Occipital lobe (tissue), 3 donors: ENCODE measurements at places on chromosomes 12 and 14. TPM values are rescaled to one million over a fixed set of nuclear protein-coding genes. Genes with fewer than 3 reads are reported as not detected.

The CCDC177 gene
- 6.9 TPM for total RNA-seq

DNA sequence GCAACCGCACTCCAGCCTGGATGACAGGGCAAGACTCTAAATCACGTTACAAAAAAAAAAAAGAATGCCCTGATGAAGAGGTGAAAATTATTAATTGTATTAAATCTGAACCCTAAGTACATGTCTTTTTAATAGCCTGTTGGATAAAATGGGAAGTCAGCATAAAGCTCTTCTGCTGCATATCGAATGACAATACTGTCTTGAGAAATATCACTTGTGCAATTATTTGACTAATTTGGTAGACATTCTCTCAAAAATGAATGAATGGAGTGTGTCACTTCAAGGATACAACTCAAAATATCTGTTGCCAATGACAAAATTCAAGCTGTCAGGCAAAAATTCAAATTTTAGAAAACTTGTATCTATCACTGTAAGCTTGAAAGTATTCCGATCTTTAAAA lies 38.9 kb downstream of the DNAI7 start:
- no peak for DNase-seq

DNA sequence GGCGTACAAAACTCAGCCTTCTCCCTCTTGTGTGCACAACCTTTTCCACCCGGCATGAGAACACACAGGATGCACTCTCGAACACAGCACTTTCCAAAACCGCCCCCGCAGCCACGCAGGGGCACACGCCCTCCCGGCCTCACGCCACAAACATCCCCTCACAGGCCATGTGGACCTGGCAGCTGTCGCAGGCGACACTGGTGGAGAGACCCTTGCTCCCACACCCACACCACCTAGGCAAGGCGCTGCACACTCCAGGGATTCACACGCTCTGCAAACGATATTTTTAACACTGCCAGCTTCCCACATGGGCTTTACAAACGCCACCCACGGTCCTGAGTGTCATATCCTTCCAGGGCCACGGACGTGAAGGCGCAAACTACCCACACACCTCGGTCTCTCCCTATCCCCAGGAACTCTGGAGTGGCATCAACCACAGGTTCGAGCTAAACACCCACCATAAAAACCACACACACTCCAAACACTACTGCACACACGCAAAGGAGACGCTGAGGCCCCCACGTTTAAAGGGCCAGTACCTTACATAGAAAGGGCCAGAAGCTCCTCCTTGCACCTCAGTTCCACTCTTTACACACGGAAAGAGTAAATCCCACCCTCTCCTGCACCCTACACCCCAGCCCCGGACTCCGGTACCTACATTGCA lies 12.4 kb upstream of the ITGB7 start:
- DNase-seq: no peak

The RERG gene
- 2.2 TPM for total RNA-seq

DNA sequence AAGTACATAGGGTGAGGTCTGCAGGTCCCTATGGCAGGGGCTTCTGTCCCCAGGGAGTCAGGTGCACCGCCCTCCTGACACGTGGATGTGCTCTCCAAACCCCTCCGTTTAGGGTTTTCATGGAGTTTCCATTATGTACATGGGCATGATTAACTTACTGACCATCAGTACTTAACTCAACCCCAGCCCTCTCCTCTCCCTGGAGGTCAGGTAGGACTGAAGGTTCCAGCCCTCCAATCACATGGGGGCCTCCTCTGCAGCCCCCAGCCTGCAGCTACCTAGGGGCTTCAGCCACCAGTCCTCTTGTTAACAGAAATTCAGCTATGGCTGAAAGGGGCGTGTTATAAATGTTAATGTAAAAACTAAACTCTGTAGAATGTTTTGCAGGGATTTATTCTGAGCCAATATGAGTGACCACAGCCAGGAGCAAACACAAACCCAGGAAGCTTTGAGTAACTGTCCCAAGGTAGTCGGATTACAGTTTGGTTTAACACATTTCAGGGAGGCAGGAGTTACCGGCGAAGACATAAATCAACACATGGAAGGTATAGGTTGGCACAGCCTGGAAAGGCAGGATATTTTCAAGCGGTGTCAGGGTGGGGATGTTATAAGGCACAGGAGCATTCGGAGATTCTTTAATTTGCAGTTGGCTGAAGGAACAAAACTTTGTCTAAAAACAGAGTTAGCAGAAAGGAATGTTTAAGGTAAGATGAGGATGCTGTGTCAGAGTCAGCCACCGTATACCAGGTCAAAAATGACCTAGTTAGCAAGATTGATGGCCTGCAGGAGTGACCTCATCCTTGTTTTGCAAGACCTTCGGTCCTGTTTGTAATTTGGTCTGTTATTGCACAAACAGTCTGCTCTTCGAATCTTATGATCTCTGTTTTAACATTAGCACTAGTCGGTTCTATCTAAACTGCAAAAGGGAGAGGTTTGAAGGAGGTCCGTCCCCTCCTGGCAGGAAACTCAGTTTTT lies 75.2 kb downstream of the TNFAIP2 start:
- DNase-seq: no peak

GRCh38 chr12:11710431-11710830 lies 61.0 kb downstream of the ETV6 start:
- DNase-seq: no peak

GRCh38 chr12:31011336-31011735 lies 62.3 kb upstream of the DDX11 start:
- DNase-seq: no peak

GRCh38 chr12:4118017-4118510 lies 155.5 kb upstream of the CCND2 start:
- no peak for DNase-seq

DNA sequence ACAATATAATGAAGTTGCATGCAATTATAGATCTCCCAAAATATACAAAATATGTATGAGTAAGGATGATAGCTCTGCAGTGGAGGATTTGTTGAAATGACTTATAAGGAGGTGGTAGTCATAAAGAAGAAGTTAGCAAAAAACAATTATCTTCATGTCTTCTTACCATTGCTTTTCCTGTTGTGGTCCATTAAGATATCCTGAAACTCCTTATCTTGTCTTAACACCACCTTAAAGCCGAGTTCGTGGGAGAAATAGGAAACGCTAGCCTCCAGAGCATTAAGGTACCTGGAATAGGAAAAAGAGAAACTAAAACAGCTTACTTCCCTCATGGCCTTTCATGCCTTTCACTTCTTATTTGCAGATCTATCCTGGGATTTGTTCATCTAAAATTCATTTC lies 15.2 kb downstream of the GUCY2C start:
- DNase-seq: no peak

- no peak for DNase-seq
These were observed 4.1 kb upstream of the CCER1 start for GRCh38 chr12:90959032-90959431.

- peak; percentile 73 for DNase-seq
These were observed 178.1 kb downstream of the SOX5 start for GRCh38 chr12:23771240-23771949.

The KLHL33 gene
- total RNA-seq: 0.31 TPM

The VRTN gene
- total RNA-seq: not detected

GRCh38 chr14:99509871-99510555 lies 28.8 kb downstream of the CCNK start:
- DNase-seq: no peak

GRCh38 chr14:63988579-63988978 lies 135.8 kb downstream of the SYNE2 start:
- no peak for DNase-seq

The LUM gene
- total RNA-seq: 20.1 TPM

DNA sequence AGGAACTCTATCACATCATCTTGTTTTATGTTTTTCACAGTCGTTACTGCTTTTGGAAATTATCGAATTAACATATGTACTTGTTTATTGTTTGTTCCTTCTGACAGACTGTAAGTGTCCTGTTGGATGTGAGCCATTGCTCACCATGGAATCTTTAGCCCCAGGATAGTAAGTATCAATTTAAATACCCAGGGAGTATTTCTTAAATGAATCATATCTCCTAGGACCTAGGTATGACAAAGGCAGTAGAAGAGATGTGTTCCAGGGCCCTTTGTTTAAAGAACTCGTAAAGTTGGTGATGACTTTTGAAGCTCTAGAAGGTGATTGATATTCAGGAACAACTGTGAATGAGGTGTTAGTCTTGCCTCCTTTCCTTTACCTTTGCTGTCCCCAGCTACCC lies 30.3 kb upstream of the STRAP start:
- no peak for DNase-seq

DNA sequence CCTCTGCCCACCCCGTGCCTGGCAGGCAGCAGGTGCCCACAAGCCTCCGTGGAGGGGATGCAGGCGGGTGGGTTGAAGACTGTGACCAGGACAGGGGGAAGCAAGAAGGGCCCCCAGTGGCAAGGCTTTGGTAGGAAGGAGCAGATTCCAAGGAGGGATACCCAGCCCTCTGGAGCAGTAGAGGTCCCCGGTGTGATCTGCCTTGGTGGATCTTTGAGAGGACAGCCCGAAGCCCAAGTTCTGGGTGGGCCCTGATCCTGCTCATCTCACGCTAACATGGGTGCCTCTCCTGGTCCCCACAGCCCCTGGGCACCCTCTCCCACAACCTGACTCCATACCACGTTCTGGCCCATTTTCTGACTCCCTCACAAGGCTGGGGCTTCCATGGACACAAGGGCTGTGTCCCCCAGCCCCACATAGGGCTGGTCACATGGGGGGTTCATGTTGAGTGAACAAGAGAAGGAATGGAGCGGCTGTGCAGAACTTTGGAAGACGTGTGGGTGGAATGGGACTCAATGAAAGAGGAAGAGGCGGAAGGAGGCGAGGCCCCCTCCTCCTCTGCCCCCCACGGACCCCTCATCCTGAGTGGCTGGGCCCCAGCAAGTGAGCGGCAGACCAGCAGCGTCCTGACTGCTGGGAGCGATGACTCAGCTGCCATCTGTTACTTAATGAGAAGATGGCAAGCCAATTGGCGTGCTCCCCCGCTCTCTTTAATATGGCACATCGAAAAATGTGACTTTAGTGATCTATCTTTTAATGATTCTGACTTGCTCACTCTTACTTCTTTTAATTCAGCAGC lies 77.0 kb upstream of the BCL11B start:
- DNase-seq: no peak
